ENCODE measurements at places on chromosomes 2 and 18.

DNA sequence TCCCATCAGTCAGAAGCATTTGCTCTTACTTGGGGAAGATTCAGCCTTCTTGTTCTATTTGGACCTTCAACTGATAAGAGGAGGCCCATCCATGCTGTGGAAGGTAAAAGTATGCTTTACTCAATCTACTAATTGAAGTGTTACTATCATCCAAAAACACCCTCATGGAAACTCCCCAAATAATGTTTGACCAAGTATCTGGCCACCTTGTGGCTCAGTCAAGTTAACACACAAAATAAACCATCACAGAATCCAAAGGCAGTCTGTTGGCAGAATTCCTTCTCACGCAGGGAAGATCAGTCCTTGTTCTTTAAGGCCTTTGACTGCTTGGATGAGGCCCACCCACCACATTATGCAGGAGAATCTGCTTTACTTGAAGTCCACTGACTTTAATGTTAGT, 531.2 kb upstream of the SMIM21 start:
- no peak for DNase-seq

- DNase-seq: no peak
These were observed 371.7 kb downstream of the PIK3C3 start for GRCh38 chr18:42326752-42327151.

GRCh38 chr2:42298132-42298531, 62.9 kb downstream of the COX7A2L start:
- no peak for DNase-seq

- no peak for DNase-seq
These were observed 3.6 kb downstream of the KLHL41 start for GRCh38 chr2:169513094-169513493.

- DNase-seq: no peak
These were observed 50.4 kb downstream of the CLIP4 start for GRCh38 chr2:29165362-29166241.

DNA sequence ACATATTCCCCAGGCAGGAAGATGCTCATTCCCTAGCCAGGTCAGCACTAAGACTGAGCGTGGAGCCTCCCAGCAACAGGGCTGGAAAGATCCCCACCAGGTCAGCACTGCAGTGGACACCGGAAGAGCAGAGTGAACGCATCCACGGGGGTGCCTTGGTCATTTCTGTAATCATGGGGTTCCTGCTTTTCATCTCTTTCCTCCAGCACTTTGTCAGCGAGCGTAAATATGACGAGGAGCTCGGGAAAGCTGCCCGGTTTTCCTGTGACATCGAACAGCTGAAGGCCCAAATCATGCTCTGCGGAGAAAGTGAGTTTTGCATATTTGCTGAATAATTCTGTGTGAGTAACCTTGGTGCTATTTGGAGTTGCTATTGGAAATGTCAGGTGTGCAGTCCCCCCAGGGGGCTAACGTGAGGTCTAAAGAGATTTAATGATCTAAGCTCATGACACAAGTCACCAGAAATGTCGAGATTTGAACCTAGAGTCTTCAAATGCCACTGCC, 40.1 kb downstream of the KCTD18 start:
- no peak for DNase-seq

DNA sequence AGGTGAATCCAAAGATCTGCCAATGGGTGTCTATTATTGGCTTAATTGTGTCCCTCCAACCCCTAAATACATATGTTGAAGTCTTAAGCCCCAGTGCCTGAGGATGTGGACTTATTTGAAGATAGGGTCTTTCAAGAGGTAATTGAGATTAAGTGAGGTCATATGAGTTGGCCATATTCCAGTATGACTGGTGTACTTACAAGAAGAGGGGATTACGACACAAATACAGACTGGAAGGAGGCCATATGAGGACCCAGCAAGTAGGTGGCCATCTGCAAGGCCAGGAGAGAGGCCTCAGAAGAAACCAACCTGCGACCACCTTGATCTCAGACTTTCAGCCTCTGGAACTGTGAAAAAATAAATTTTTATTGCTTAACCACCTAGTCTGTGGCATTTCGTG, 121.1 kb upstream of the FN1 start:
- DNase-seq: peak; percentile 26

- no peak for DNase-seq
These were observed 2.3 kb upstream of the HPCAL1 start for GRCh38 chr2:10300328-10300920.

- peak; percentile 4 for DNase-seq
These were observed 144.2 kb downstream of the ALK start for GRCh38 chr2:29777161-29777560.
